ENCODE measurements at places on chromosomes 2 and 18.

DNA sequence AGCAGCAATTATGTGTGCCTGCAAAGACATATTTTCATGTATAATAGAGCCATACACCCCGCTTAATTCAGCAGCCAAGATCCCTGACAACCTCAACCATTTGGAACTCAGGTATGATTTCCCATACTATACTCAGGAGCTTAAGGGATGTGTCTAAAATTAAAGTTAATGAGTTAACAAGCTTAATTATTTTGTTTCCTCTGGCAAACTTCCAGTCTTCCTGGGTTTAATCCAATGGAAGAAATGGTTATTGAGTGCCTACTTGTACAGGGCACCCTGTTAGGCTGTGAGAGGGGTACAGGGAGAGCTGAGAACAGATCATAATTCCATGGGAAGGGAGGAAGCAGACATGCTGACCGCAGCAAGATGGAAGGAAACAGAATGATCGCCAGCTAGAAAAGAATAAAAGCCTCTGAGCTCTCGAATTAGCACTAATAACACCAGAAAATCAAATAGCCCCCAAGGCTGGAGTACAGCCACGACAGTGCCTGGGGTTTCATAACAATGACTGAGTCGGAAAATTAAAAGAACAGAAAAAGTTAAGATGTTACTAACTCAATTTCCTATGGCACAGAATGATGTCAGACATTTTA lies 20.8 kb upstream of the CEP68 start:
- no peak for DNase-seq

DNA sequence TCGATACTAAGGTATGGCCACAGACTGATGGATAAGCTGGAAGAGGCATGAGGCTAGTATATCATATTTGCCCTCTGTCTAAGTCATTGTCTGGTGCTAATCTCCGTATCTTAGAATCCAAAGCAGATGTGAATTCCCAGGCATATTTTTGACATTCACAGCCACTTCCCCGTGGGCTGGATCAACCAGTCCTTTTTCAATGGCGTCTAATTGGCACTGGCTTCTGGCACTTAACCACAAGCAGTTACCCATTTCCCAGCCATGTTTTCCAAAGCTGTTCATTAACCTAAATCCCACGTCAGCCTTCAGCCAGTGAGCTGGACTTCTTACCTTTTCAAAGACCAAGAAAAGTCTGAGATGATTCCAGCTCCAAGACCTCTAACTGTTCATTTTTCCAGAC lies 20.7 kb upstream of the ZNF407 start:
- DNase-seq = no peak

DNA sequence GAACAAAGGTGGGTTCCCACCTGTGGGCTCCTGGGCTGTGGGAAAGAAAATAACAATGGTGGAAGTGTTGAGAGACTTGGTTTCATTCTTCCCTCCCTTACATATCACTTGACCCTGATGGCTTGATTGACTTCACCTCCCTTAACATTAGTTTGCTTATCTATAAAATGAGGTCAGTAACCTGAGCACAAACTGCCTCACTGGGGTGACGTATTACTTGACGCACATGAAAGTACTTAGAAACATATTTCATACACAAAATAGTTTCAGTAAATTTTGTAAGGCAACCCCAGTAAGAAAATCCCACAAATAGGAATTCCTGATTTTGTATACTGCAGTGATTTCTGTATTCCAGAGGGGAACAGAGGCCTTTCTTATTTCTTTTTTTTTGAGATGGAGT lies 29.4 kb upstream of the LPIN2 start:
- DNase-seq = no peak

GRCh38 chr2:104880076-104880475 lies 26.2 kb downstream of the POU3F3 start:
- DNase-seq = no peak

GRCh38 chr2:236848501-236848900 lies 237.2 kb upstream of the COPS8 start:
- no peak for DNase-seq

GRCh38 chr18:69265656-69266055 lies 135.0 kb upstream of the DOK6 start:
- no peak for DNase-seq

DNA sequence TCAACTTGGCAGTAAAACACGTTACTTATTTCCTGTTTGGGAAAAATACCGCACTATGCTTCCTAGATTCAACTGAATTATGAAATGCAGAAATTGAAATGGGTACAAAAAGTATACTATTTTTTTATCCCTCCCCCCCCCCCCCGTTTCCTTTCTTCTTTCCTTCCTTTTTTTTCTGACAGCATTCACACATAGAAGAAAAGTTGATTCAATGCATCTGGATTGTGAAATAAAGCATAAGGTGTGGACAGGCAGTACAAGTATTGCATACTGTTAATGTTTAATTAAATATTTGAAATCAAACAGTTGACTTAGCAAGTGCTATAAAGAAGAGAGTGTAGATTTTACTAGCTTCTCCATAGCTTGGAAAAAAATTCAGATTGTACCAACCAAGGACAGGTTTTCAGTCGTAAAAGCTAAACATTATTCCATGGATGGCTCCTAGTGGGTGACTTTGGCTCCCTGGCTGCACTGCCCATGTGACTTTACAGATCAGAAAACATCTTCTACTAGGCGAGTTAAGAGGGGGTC lies 21.6 kb upstream of the AGFG1 start:
- DNase-seq = no peak

- DNase-seq = no peak
Observed at GRCh38 chr2:27069436-27069835, 2.0 kb downstream of the OST4 start.

DNA sequence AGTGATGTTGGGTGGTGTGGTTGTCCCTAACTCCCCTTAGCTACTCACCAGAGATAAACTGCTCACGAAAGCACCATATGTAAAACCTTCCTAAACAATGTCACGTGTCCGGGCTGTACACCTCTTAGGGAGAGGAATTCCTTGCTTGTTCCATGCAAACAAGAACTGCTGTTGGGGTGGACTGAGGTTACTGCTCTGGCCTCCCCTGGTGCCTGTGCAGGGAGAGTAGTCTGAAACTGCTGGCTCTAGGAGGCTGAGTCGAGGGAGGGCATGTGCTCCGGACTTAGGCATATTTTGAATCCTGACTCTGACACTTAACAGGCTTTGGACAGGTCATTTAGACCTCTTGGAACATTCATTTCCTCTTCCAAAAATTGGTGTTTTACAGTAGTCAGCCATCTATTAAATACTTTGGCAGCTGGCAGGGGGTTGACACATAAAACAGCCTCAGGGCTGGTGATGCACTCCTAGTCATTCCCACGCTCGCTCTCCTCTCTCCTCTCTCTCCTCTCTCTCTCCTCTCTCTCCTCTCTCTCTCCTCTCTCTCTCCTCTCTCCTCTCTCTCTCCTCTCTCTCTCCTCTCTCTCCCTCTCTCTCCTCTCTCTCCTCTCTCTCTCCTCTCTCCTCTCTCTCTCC lies 10.6 kb downstream of the THNSL2 start:
- DNase-seq = no peak

GRCh38 chr2:239920693-239921365 lies 104.3 kb downstream of the NDUFA10 start:
- DNase-seq = no peak

DNA sequence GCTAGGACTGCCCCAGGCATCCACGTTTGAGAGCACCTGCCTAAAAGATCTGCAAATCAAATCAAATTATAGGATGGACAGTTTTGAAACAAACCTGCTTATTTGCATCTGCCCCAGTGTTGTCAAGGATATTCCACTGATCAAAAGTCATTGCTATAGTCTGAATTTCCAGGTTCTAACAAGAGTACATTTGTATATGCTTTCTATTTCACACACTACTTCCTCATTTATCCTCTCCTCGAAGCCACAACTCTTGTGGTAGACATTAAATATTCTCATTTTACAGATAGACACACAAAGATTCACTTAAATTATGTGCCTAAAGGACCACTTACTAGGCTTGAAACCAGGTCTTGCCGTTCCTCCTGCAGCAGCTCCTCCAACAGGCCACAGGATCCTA lies 11.9 kb upstream of the TET3 start:
- DNase-seq = no peak

DNA sequence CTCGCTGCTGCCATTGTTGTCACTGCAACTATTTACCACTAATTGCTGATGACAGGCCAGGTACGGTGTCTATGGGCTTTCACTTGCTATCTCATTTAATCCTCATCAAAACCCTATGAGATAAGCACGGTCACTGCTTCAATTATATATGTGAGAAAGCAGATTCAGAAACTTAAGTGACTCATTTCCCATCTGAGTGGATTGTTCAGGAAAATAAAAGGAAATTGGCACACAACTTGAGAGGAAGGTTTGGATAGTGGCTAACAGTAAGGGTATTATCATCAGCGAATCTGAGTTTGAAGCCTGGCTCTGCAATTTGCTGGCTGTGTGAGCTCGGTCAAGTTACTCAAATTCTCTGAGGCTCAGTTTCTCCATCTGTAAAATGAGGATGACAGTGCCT lies 196.0 kb downstream of the KCNS3 start:
- no peak for DNase-seq

DNA sequence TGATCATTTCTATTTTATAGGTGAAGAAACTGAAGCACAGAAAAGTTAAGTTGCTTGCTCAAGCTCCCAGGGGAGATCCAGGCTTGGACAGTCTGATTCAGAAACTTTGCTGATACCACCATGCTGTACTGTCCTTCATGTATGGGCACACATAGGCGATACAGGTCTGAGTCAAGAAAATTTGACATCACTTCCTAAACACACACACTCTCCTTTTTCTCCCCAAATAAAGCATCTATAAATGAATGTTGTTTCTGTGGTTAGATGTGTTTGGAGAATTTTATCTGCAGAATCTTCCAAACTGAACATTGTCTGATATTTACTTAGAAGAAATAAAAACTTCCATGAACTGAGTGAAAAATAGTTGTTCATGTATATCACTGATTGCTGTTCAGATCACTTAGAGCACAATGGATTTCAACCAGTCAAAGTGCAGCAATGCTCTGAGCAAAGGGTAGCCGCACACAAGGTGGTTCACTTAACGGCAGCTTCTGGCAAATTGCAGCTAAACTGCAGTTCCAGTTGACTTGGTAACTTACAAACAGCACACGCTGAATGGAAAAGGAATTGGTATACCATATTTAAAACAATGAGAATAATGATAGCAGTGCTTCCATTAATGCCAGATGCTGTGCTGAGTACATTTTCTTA lies 10.0 kb upstream of the AGFG1 start:
- no peak for DNase-seq

GRCh38 chr18:14999085-14999975 lies 251.4 kb downstream of the ANKRD30B start:
- DNase-seq = no peak

DNA sequence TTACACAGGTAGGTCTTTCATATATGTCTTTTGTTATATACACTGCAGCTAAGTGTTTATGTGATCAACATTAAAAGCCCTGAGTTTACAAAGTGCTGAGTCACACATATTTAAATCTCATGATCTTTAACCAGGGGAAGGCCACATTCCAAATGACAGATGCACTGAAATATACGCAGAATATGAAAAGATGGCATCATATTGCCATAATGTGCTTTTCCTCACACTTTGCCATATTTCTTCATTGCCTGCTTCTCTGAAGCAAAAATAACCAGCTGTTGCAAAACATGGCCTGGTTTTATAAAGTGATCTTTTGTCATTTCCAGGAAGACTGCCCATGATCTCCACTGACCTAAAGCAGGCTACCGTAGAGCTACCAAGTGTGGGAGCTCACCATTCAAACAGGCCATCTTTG lies 93.5 kb upstream of the MAPRE2 start:
- no peak for DNase-seq

DNA sequence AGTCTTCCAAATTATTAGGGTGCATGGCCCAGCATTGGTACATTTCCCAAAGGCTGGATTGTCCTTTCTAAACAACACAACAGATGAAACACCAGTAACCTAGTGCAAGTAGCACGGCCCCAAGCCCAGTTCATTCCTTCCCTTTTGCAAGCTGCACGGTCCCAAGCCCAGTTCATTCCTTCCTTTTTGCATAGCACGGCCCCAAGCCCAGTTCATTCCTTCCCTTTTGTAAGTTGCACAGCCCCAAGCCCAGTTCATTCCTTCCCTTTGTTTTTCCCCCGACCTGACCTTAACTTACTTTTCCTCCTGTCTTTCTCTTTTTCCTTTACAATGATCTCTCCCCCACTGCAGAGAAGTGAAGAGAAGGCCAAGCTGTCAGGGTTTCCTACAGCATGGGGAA lies 60.9 kb downstream of the C18orf63 start:
- no peak for DNase-seq

- DNase-seq = no peak
Observed at GRCh38 chr2:17533546-17533945, 7.0 kb upstream of the VSNL1 start.

- DNase-seq = no peak
Observed at GRCh38 chr2:36981911-36982310, 15.6 kb upstream of the STRN start.

GRCh38 chr2:152499896-152500735 lies 165.1 kb downstream of the FMNL2 start:
- no peak for DNase-seq

GRCh38 chr18:27377251-27377650 lies 192.1 kb upstream of the CHST9 start:
- no peak for DNase-seq

DNA sequence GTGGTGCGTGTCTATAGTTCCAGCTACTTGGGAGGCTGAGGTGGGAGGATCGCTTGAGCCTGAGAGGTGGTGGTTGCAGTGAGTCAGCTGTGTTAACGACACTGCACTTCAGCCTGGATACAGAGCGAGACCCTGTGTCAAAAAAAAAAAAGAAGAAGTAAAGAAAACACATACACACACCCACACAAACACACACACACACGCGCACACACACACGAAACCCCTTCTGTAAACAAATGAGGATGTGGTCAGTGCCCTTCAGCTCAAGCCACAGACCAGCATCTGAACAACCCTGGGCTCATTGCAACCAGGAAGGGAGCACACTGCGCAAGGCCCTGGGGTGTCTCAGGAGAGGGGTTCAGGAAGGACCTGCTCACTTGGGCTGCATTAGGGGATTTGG lies 47.9 kb upstream of the KCNF1 start:
- DNase-seq = no peak

GRCh38 chr18:49879271-49879580 lies 65.9 kb upstream of the ACAA2 start:
- DNase-seq = no peak

DNA sequence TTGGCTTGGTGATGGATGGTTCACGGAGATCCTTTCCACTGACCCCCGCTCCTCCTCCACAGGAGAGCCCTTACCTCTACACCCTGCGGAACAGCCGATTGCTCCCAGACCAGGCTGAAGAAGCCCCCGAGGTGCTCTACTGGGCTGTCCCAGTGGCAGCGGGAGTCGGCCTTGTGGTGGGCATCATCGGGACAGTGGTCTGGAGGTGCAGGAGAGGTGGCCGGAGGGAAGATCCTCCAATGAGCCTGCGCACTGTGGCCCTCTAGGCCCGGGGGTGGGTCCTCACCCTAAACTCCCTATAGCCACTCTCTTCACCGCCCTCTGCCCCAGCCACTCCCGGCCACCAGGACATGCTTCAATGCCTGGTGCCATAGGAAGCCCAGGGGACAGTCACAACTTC lies 108.8 kb upstream of the PPP1CB start:
- DNase-seq = no peak

DNA sequence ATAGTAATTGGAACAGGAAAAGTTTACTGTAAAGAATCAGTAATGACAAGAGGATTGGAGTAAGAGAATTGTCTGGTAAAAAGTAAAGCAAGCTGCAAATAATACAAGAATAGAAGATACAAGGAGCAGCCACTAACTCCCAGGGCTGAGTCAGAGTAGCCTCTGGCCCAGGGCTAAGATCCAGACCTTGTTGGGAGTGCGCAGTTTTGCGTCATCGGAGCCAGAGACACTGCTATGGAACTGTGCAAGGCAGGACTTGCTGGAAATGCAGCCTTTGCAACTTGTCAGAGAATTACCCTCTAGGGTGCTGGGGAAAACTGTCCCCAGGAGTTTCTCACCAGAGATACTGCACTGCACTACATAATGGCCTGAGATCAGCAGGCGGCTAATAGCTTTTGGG lies 135.2 kb downstream of the NYAP2 start:
- DNase-seq = no peak
